Esophagus mucosa (tissue), 1 donor: ENCODE measurements at places on chromosomes 7 and 10. TPM values are rescaled to one million over a fixed set of nuclear protein-coding genes. Genes with fewer than 3 reads are reported as not detected.
A peak's percentile ranks its signal among the peaks of the same experiment; 100 is the strongest.

Gene CYP3A7
- not detected for total RNA-seq

Gene TET1
- 0.56 TPM for total RNA-seq

- peak; percentile 51 for ATAC-seq
Measured at GRCh38 chr7:151313857-151314256, 27.8 kb upstream of the NUB1 start.

Gene LRRTM3
- not detected for total RNA-seq

GRCh38 chr7:37438906-37439652 lies 9.6 kb downstream of the ELMO1 start:
- ATAC-seq: no peak

DNA sequence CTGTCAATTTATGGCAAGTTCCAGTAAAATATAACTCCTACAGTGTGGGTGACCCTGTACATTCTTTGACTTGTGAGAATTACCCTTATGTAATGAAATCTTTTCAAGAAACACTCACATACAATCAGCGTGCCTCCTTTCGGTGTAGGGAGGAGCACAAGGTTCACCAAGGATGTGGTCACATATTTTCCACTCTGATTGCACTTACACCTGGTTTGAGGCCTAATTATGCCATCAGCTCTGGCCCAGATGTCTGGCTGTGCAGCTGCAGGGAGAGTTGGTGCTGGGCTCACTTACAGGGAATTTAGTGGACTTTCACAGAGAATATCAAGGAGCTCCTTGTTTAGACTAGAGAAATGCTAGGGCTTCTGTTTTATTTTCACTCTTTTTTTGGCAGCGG lies 146.0 kb upstream of the STEAP4 start:
- no peak for ATAC-seq

- ATAC-seq: no peak
Measured at GRCh38 chr10:60652628-60653027, 125.7 kb upstream of the CDK1 start.

DNA sequence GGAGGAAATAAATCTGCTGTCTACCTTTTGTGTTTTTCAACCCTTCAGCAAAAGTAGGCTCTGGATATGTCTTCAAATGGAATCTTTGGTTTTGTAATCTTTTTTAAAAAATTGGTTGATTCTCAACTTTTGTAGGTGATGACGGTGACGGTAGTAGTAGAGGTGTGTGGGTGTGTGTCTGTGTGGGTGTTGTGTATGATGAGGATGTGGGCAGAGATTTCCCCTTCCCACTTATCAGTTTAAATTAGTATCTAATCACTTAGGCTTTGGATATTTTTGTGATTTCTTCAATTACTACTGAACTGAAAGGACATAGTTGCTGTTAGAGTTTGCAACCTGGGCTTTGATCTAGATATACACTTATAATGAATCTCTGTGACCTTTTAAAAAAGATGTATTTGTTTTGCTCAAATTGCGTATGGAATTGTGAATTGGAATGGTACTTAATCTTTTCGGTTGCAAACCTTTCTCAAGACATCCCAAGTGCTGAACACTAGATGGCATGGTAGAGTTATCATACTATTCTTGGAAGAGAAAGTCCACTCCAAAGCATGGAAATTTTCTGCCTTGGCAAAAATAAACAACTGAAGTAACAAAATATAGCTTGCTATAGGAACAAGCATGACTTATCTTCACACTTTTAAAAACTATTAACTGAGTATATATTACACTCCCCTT lies 51.9 kb upstream of the A1CF start:
- ATAC-seq: no peak
